ENCODE measurements at places on chromosomes 5 and 9. TPM values are rescaled to one million over a fixed set of nuclear protein-coding genes. Genes with fewer than 3 reads are reported as not detected.

The SELENOP gene
- 0.65 TPM for total RNA-seq

The MYO10 gene
- 26.7 TPM for total RNA-seq

The UGCG gene
- total RNA-seq: 84.9 TPM

The KCNV2 gene
- total RNA-seq: not detected

The HNRNPAB gene
- 175 TPM for total RNA-seq

The CCDC183 gene
- total RNA-seq: not detected

The IL9 gene
- not detected for total RNA-seq

The TMC1 gene
- total RNA-seq: not detected

All from mesangial cell (primary cell).